ENCODE measurements at places on chromosomes 6 and 20.
A peak's percentile ranks its signal among the peaks of the same experiment; 100 is the strongest.

DNA sequence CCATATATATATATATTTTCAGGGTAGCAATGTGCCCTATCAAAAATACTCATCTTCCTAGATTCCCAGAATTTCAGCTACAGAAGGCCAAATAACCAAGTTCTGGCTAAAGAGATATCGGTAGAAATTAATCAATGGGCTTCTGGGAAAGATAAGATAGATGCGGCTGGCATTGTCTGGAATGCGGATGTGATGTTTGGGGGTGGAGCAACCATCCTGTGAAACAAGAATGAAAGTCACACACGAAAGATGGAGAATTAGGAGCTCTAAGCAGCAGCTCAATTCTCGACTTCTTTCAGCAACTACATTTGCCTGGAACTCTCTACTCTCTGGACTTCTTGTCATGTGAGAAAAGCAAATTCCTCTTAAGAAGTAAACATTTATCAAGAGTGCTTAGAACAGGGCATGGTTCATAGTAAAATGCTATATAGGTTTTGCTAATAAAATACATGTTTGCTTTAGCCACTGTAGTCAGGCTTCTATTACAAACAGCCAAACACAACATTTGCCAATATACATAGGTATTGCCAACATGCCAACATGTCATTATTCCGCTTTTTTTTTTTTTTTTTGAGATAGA, 90.8 kb downstream of the CLIC5 start:
- DNase-seq, result no peak

GRCh38 chr20:16273812-16274555, 299.3 kb downstream of the KIF16B start:
- no peak for DNase-seq

GRCh38 chr6:168877821-168878282, 375.8 kb downstream of the THBS2 start:
- DNase-seq, result no peak

DNA sequence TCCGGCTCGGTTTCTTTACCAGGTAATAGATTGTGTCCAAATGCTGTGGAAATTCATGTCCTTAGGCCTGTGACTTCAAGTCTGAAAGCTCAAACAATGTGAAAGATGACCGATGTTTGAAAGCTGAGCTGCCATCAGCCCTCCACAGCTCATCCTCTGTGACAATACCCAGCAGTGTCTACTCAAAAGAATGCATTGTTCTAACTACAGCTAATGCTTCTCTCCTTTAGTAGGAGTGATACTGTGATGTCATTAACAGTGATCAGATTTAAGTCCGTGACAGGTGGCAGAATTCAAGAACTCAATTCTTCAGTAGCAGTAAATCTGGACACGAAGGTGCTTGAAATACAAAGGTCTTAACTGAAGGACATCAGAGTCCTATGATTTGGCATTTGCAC, 97.3 kb downstream of the RCAN2 start:
- DNase-seq, result no peak

- DNase-seq, result no peak
Observed at GRCh38 chr6:25944688-25945574, 14.4 kb upstream of the SLC17A2 start.

DNA sequence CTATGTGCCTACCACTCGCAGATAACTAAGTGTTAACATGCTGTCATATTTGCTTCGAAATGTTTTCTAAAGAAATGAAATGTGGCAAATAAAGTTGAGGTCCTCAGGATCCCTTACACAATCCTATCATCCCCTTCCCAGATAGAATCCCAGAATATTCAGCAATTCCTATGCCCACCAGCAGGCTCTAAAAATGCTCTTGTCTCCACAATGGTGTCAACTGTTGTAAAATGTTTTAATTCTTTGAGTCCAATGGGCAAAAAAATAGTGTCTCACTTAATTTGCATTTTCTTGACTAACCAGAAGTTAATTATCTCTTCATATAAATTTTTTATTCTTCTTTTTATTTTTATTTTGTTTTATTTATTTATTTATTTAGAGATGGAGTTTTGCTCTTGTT, 103.9 kb upstream of the MAP7 start:
- DNase-seq, result no peak

- DNase-seq, result no peak
Observed at GRCh38 chr6:33824461-33825154, 20.8 kb upstream of the MLN start.

GRCh38 chr20:17172836-17173516, 53.9 kb upstream of the PCSK2 start:
- DNase-seq, result no peak

GRCh38 chr6:4714961-4715501, 61.2 kb upstream of the CDYL start:
- DNase-seq, result no peak

GRCh38 chr6:36929607-36930006, 24.9 kb upstream of the PI16 start:
- no peak for DNase-seq

DNA sequence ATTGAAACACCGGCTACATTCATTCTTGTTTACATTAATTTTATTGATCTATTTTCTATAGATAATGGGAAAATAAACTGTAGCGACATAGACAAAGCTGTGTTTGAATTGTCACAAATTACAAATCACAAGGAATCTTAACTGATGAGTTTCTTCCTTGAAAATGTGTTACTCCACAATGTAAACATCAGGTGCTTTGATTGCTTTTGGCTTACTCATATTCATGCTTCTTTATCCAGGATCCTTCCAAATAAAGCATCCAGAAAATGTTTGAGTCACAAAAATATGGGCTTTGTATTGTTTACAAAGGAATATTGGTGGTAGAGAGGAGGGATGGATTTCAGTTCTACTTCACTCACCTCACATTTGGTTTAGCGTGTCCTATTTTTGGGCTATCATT, 64.0 kb downstream of the BMP2 start:
- no peak for DNase-seq

GRCh38 chr6:6766230-6766905, 177.8 kb downstream of the LY86 start:
- DNase-seq, result no peak

DNA sequence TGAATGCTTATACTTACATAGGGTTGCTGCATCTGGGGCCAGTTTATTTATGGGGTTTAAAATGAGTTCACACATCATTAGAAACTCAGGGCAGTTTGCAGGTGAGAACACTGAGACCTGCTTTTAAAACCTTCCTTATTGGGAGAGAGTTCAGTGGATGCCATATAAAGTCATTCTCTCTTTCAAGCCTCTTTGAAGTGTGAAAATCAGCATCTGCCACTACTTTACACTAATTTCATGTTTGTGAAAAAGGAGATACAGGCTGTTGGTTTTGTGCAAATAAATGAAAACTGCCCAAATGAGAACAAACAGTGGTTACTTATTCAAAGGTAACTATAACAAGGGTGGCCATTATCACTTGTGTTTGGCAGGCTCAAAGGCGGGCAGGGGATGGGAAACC, 530.5 kb downstream of the KIF16B start:
- DNase-seq, result no peak

GRCh38 chr6:108846628-108847027, 1.6 kb upstream of the ARMC2 start:
- DNase-seq, result no peak

- no peak for DNase-seq
Observed at GRCh38 chr6:159062564-159062945, 17.8 kb upstream of the TAGAP start.

GRCh38 chr6:31441365-31442267, 38.2 kb downstream of the MICA start:
- peak; percentile 67 for DNase-seq

DNA sequence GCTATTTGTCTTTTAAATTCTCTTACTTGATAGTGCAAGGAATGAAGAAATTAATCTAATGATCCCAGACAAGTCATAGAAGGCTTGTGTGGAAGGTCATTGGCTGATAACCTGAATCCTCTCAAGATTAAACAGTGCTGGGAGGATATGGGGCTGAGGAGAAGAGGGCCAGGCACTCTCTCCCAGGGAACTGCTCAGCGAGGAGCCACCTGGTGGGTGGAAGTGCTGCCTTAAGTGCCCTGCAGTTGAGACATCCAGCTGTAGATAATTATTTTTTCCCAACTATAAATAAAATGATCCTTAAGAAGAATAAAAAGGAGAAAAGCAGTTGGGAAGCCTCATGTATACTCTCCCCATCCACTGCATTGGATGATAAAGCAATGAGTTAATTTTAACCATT, 47.9 kb downstream of the BTBD3 start:
- no peak for DNase-seq

DNA sequence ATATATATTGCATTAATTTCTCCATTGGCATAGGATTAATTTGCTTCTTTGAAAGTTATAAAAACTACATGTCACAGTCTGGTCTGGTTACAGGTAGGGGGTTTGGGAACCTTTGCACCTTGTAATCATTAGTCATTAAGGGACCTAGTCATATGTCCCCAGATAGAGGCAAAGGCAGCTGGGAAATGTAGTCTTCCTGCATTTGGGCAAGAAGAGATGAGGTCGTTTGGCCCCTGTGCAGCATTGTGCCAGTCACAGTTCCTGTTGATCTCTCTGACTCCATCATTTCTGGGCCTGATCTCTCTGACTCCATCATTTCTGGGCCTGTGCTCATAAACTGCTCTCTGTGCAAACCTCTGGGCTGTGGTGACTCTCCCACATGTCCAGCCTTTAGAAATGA, 73.2 kb downstream of the BCKDHB start:
- no peak for DNase-seq

DNA sequence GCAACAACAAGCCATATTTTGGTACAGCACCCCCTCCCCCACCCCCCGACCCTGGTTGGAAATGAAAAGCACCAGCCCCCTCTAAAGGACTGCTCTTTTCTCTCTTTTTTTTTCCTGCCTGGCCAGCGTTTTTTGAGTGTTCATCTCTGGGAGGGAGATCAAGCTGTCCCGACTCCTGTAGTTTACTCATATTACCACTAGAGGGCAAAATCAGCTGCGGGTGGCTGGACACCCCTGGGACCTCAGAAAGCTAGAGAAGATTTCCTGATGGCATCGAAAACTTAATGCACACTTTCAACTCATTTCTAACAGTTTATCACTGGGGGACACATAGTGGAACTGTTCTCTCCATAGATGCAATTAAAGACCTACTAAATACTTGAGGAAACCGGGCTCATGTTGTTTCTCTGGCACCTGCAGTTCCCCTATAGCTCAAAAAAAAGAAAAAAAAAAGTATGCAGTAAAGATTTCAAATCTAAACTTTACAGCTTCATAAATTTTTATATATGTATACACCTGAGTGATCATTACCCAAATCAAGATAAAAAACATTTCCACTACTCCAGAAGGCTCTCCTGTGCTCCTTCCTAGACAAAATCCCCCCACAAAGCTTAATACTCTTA, 24.4 kb downstream of the CNBD2 start:
- DNase-seq, result peak; percentile 82

DNA sequence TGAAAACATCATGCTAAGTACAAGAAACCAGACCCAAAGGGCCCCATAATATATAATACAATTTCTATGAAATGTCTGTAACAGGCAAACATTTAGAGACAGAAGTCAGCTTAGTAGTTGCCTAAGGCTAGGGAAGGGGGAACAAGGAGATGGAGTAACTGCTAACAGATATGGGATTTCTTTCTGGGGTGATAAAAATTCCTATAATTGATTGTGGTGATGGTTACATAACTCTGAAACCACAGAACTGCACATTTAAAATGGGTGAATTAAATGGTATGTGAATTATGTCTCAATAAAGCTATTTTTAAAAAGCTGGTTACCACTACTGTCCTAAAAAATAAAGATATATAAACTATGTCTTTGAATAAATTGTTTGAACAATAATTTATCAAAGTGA, 3.2 kb downstream of the CEP162 start:
- no peak for DNase-seq

- no peak for DNase-seq
Observed at GRCh38 chr20:58749098-58749769, 56.6 kb downstream of the NPEPL1 start.

- peak; percentile 75 for DNase-seq
Observed at GRCh38 chr6:2684103-2684749, 66.5 kb downstream of the MYLK4 start.

- no peak for DNase-seq
Observed at GRCh38 chr6:169763881-169764280, 12.5 kb downstream of the ERMARD start.

DNA sequence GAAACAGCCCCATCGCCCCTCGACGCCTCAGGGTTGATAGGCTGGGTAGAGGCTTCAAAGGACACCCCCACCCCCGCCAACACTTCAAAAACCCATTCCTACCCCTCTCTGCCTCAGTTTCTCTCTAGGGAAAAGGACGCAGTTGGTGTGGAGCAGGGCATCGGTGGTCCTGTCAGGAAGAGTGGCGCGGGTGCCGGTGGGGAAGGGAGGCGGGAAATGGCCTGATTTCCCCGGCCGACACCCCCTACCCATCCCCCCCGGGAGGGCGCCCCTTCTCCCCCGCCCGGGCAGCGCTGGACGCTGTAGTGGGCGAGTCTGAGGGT, 367 bp downstream of the NRSN2 start:
- DNase-seq, result no peak

DNA sequence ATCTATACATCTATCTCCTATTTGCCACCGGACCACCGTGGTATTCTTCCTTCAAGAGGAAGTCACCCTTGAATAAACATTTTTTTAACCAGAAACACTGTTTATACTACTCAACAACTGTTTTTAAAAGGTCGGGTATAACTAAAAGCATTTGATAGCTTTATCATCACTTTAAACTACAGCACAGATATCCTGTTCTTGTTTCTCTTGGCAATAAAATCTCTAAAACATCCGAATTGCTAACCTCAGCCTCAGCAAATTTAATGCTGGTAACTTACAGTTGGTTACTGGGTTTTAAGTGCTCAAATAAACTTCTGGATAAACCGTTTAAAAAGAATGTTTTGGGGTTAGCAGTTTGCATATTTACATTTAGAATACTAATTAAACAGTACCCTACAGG, 20.4 kb downstream of the ZUP1 start:
- no peak for DNase-seq

GRCh38 chr6:145532361-145532760, 203.0 kb downstream of the EPM2A start:
- no peak for DNase-seq

DNA sequence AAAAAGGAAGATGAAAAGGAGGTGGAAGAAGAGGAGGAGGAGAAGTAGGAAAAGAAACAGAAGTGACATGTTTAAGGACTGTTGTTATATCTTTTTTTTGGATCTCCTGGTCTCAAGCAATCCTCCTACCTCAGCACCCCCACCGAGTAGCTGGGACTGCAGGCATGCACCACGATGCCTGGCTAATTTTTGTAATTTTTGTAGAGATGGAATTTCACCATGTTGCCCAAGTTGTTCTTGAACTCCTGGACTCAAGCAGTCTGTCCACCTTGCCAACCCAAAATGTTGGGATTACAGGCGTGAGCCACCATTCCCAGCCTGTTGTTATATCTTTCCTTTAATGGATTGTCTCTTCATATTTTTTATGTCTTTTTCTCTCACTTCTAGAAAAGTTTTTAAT, 19.5 kb upstream of the BCLAF1 start:
- no peak for DNase-seq

DNA sequence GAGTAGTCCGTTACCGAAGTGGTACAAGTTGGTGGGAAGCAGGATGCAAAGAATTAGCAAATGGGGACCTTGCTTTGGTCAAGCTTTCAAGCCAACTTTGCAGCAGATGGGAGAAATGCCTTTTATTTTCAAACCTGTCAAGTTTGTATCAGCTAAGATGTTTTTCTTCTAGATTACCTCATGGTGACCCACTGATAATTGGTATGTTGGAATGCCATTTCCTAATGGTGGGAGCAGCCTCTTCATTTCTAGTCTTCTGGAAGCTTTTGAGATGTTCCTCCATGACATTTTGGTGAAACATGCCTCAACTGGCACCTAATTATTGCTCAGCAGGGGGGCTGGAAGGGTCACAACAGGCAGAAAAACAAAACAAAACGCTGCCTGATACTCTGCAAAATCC, 43.7 kb downstream of the ADNP start:
- DNase-seq, result no peak

- DNase-seq, result no peak
Observed at GRCh38 chr6:14929291-14929690, 316.6 kb upstream of the JARID2 start.
